Mesenteric fat pad (tissue), 1 donor: ENCODE measurements at places on chromosomes 3 and 15. TPM values are rescaled to one million over a fixed set of nuclear protein-coding genes. Genes with fewer than 3 reads are reported as not detected.

DNA sequence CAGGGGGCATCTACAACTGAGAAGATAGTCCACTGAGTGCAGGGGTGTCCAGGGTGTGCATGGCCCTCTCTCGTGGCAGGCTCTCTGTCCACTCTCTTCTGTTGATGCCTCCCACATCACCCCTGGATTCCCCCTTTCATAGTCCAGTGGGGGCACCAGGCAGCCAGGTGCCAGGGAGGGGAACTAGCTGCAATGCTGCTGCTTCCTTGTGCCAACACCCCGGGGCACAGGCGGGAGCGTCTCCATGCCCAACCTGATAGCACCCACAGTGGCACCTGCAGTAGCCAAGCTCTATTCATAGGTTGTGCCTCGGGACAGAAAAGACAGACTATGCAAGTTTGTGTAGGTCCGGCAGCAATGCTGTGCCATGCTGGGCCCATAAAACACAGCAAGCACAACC lies 11.7 kb downstream of the DUOX2 start:
- peak; percentile 82 for DNase-seq

The GOLGA8F gene
- not detected for total RNA-seq

- DNase-seq: no peak
Observed at GRCh38 chr3:155441026-155441425, 147.5 kb upstream of the STRIT1 start.

GRCh38 chr15:38796589-38796988 lies 232.0 kb upstream of the RASGRP1 start:
- no peak for DNase-seq

GRCh38 chr3:47310391-47310790 lies 27.6 kb downstream of the KLHL18 start:
- DNase-seq: no peak

The RBP2 gene
- 5.3 TPM for total RNA-seq

DNA sequence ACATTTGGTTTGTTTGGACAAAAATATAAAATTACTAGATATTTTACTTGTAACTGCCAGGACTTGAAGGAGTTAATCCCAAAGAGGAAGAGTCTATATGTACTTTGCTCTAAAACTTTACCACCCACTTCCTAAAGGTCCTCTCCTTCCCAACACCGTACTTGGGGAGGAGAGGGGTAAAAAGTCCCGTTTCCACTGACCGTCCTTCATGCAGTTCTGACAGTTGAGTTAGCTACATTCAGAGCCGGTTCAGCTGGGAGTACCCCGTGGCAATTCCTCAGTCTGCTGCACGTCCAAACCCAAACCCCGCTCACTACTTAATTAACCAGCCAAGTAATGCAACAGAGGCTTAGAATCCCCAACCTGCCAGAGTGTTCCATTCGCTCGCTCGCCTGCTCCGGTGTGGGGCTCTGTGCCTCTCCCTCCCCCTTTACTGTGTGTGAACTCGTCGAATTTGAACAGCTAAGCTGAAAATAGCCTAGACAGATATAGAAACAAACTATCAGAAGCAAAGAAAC lies 519.7 kb downstream of the FOXP1 start:
- DNase-seq: no peak

The C15orf61 gene
- 6.4 TPM for total RNA-seq

GRCh38 chr3:158520433-158520832 lies 50.6 kb upstream of the MLF1 start:
- DNase-seq: no peak

GRCh38 chr3:120442975-120443517 lies 7.7 kb downstream of the FSTL1 start:
- DNase-seq: no peak

GRCh38 chr15:28994831-28995596 lies 109.2 kb downstream of the APBA2 start:
- DNase-seq: no peak
